ENCODE measurements at places on chromosomes 7 and 10.

DNA sequence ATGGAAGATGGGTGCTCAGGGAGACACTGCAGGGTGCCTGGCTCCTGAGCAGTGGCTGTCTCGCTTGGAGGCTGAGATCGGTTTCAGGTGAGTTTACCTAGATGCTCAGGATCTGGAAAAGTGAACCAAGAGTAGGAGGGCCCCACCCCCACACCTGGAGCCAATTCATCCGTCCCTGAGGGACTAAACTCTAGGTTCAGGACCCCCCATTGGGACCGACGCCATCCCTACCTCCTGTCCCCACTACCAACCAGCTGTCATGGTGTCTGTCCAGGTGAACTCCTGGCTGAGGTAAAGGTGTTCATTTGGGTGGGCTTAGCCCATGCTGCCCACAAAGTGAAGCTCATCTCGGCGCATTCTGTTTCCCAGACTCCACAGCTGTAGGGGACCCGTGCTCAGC is 174.6 kb upstream of the PLPP4 start:
- no peak for DNase-seq

DNA sequence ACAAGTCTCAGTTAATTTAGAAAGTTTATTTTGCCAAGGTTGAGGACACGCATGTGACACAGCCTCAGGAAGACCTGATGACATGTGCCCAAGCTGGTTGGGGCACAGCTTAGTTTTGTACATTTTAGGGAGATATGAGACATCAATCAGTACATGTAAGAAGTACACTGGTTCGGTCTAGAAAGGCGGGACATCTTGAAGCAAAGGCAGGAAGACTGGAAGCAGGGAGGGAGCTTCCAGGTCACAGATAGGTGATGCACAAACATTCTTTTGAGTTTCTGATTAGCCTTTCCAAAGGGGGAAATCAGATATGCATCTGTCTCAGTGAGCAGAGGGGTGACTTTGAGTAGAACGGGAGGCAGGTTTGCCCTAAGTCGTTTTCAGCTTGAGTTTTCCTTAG is 29.4 kb upstream of the LANCL2 start:
- no peak for DNase-seq

- no peak for DNase-seq
Measured at GRCh38 chr7:138449580-138449979, 10.5 kb upstream of the TRIM24 start.

DNA sequence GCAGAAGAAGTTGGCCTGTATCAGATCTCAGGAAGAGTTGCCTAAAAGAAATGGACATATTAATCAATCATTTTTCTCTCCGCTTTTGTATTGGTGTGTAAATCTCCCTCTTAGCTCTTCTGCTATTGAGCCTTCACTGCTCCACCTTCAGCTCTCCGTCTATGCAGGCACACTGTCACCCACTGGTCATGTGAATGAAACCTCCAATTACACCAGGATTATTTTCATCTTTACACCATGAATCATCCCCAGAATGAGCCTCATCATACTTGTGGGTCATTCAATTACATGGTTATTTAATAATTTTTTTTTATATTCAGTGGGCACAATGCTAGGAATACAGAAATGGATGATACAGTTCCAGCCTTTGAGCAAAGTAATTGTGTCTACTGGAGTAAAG is 92.6 kb downstream of the LRRC4 start:
- peak; percentile 81 for DNase-seq

DNA sequence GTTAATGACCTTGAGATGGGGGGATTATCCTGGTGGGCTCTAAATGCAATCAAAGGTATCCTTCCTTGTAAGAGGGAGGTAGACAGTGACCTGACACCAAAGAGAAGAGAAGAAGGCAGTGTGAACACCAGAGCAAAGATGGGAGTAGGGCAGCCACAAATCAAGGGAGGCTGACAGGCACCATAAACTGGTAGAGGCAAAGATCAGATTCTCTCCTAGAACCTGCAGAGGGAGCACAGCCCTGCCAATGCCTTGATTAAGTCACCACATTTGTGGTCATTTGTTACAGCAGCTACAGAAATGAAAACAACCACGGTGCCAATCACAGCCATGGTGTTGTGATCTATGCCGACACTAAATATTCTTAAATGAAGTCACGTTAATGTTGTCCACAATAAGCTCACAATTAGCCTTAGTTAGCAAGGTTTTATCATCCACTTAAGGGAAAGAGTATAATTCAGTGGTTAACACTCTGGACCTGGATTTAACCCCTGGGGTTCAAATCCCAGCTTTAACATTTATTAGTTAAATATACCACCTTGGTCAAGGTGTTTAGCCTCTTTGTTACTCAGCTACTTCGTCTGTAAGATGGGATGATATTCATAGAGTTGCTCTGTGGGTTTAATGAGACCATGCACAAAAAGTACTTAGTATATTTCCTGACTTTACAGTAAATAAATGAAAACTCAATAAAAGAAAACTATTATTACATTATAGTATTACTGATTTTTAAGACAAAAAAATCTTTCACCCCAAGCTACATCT is 70.8 kb downstream of the SGMS1 start:
- DNase-seq: peak; percentile 80

DNA sequence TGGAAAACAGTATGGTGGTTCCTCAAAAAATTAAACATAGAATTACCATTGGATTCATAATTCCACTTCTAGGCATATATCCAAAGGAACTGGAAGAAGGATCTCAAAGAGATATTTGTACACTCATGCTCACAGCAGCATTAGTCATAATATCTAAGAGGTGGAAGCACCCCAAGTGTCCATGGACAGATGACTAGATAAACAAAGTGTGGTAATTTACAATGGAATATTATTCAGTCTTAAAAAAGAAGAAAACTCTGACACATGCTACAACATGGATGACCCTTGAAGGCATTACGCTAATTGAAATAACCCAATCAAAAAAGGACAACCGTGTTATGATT is 594.2 kb downstream of the KCNMA1 start:
- no peak for DNase-seq

- DNase-seq: peak; percentile 61
Measured at GRCh38 chr7:88140947-88141346, 78.9 kb downstream of the SRI start.

DNA sequence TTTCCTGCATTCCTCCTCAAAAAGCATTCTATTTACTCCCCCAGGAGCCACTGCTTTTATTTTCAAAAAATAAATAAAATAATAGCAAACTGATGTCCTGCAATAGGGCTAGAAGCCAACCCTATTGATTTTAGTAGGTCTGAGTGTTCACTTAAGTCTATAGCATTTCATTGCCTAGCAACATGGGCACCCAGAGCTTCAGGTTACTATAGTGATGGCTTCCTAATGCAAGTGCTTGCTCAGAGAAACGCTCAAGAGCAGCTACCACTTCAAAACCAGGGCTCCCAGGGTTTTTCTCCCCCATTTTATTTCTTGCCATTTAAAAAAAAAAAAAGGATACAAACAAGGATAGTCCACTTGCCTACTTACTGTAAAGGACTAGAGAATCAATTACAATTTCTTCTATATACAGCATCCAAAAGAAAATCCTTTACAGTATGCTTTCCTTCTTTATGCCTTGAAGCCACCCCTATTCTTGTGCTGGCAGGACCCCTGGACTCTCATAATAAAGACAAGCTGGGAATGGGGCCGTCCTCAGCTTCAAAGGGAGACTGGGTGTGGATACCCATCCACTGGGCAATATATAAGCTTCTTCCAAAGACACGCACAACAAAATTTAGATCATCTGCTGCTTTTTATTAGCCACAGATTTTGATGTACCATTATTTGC is 133.3 kb downstream of the VPS41 start:
- no peak for DNase-seq

GRCh38 chr10:102779680-102780526 is 36.2 kb downstream of the WBP1L start:
- DNase-seq: no peak

Measured in astrocyte of the hippocampus (primary cell).